Osteocyte (in vitro differentiated cells): ENCODE measurements at places on chromosomes 3 and 15. TPM values are rescaled to one million over a fixed set of nuclear protein-coding genes. Genes with fewer than 3 reads are reported as not detected.

The PYGO1 gene
- total RNA-seq: 16.1 and 18.5 TPM in 2 replicates

The FOXL2NB gene
- 0.21 TPM in 1 of 2 replicates, not detected in the other for total RNA-seq

The DPPA4 gene
- total RNA-seq: 0.75 and 1.8 TPM in 2 replicates

DNA sequence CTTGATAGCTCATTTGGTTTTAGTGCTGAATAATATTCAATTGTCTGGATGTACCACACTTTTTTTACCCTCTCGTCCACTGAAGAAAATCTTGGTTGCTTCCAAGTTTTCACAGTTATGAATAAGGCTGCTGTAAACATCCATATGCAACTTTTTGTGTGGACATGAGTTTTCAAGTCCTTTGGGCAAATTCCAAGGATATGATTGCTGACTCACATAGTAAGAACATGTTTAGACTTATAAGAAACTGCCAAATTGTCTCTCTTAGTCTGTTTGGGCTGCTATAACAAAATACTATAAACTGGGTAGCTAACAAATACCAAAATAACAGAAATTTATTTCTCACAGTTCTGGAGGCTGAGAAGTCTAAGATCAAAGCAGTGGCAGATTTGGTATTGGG, 59.5 kb upstream of the TNFSF10 start:
- H3K4me1 ChIP-seq: peaks cover 12% of the 10 kb centered on the region
- no peaks in the 10 kb centered on the region for H3K27me3 ChIP-seq
- H3K27ac ChIP-seq: no peak overlapping the region
- no peaks in the 10 kb centered on the region for H3K36me3 ChIP-seq
- H3K4me3 ChIP-seq: no peak overlapping the region

DNA sequence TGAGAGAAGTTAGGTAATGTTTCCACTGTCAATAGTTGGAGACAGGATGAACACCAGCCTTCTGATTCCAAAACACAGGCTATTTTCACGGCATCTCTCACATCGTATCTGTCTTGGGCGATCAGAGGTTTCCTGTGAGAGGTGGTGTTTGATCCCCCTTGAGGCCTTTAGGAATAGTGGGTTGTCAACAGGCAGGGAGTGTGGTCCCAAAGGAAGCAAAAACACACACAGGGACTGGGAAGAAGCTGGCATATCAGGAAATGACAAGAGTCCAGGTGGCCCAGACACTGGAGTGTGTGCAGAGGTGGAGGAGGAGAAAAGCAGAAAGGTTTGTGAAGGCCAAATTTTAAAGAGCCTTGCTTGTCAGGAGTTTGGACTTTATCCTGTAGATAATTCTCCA, 6.6 kb upstream of the MAGEF1 start:
- no peaks in the 10 kb centered on the region for H3K27me3 ChIP-seq
- H3K4me3 ChIP-seq: no peak overlapping the region
- peaks cover 18% of the 10 kb centered on the region for H3K4me1 ChIP-seq
- DNase-seq: peak; percentile 34
- H3K27ac ChIP-seq: no peak overlapping the region

- H3K27ac ChIP-seq: no peak overlapping the region
- no peaks in the 10 kb centered on the region for H3K4me1 ChIP-seq
- DNase-seq: no peak
- no peaks in the 10 kb centered on the region for H3K36me3 ChIP-seq
These were observed 64.1 kb downstream of the TLE3 start for GRCh38 chr15:70033529-70034140.

DNA sequence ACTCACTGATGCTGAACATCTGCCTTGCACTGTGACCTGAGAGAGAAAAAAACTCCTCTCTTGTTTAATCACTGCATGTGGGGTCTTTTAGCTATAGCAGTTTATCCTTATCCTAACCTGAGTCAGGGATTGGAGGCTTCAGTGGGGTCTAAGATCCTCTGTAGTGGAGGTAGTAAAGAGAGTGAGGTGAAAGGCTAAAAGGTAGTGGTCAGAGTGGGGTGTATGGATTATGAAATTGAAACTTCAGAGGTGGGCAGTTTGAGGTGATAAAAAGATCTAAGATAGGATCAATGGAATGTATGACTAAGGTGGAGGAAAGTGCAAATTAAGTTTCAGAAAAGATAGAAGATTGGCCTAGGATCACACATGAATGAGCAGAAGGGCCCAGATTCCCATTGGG, 36.5 kb downstream of the DET1 start:
- no peak overlapping the region for H3K27ac ChIP-seq
- H3K27me3 ChIP-seq: no peaks in the 10 kb centered on the region
- H3K36me3 ChIP-seq: peaks cover 36% of the 10 kb centered on the region
- H3K4me1 ChIP-seq: no peaks in the 10 kb centered on the region
- DNase-seq: no peak
- H3K4me3 ChIP-seq: no peak overlapping the region
